Natural killer cell (primary cell): ENCODE measurements at places on chromosomes 3 and 15.

DNA sequence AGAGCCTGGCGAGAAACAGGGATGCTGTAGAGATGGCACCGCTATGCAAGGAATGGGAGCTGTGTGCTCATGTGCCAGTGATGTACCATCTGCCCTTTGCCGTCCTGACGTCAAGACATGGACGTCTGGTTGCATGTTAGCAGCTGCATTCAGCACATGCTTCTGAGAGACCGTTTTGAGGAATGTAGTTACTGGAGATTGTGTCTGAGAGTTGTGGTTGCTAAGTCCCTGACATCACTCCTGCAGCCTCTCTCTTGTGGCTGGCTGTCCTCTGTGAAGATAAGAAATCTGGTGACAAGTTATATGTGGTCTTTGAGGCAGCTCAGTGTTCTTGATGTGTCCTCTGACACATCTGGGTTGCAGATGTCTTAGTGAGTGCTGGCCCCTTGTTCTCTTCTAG is 165.1 kb downstream of the APBA2 start:
- DNase-seq = peak; percentile 57

- no peak for DNase-seq
Measured at GRCh38 chr3:4812591-4812990, 166.6 kb upstream of the BHLHE40 start.

GRCh38 chr3:111846039-111846438 is 13.0 kb upstream of the PHLDB2 start:
- DNase-seq = no peak

DNA sequence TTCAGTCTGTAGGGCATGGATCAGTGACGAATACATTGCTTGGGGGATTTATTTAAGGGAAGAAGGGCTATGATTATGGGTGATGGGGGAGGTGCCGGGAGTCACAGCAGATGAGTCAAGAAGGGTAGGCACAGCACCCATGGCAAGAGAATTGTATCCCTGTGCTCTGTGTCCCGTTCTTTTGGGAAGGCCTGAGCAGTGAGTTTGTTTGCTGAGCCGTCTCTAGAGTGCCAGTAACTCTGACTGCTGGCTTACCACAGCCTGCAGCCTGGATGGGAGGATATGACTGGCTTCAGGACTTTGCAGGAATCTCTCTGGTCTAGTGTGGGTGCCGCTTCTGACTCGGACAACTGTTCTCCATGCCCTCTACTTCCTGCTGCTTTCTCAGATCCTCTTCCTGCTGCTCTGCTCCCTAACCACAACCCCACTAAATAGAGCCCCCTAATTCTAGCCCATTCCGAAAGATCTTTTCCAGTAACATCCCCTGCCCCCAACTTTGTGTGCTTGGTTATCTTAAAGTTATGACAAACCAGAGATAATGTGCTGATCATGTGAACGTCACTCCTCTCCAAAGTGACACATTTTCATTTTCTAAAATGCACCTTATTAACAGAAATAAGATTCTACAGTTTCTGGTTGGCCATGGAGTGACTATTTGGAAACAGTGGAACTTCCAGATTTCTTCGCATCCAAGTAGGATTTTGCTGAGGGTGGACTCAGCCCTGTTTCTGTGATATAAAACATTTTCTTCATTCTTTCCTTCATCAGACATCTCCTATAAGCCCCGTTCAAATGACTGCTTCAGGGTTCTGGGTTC is 239.0 kb downstream of the SLCO3A1 start:
- no peak for DNase-seq

GRCh38 chr3:72750405-72750965 is 97.8 kb downstream of the SHQ1 start:
- no peak for DNase-seq

GRCh38 chr3:98612587-98612986 is 19.2 kb upstream of the CPOX start:
- no peak for DNase-seq

- no peak for DNase-seq
Measured at GRCh38 chr15:71048913-71049675, 66.2 kb upstream of the THSD4 start.

DNA sequence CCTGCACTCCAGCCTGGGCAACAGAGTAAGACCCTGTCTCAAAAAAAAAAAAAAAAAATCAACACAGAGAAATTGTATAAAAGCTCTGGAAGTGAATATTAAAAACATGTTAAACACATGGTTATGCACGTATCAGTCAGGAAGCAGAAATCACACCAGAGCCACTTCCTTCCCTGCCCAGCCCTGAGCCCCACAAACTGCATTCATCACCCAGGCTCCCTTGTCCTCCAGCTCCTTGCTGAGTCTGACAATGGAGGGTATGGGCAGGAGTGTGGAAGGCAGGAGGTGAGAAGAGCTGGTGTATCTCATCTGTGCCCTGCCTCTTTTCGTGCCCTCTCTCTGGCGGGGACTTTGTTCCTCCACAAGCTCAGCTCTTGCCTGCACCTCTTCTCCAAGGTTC is 12.1 kb upstream of the LOXL1 start:
- DNase-seq = peak; percentile 30
